Activated effector memory CD4-positive, alpha-beta T cell treated with Interleukin-2 at 50 U/mL for 16 hours (primary cell): ENCODE measurements at places on chromosomes 11 and 22.

GRCh38 chr22:50056214-50056972, 1.7 kb downstream of the TTLL8 start:
- DNase-seq, result no peak

GRCh38 chr11:77609234-77609633, 19.5 kb downstream of the AQP11 start:
- no peak for DNase-seq

DNA sequence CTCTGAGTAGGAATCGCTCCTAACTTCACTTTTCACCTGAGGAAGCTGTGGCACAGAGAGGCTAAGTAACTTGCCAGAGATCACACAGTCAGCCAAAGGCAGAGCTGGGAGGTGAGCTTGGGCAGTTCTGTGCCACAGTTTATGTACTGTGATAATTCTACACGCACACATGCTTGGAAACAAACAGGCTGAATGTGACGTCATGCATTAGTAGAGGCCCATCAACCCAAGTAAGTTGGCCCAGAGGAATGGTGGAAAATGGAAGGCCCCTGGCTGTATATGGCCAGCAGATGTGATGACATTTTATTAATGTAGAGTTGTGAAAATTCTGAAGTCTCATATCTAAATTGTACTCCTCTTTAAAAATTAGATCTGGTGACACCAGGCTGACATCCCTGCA, 394.0 kb downstream of the MIAT start:
- DNase-seq, result no peak

DNA sequence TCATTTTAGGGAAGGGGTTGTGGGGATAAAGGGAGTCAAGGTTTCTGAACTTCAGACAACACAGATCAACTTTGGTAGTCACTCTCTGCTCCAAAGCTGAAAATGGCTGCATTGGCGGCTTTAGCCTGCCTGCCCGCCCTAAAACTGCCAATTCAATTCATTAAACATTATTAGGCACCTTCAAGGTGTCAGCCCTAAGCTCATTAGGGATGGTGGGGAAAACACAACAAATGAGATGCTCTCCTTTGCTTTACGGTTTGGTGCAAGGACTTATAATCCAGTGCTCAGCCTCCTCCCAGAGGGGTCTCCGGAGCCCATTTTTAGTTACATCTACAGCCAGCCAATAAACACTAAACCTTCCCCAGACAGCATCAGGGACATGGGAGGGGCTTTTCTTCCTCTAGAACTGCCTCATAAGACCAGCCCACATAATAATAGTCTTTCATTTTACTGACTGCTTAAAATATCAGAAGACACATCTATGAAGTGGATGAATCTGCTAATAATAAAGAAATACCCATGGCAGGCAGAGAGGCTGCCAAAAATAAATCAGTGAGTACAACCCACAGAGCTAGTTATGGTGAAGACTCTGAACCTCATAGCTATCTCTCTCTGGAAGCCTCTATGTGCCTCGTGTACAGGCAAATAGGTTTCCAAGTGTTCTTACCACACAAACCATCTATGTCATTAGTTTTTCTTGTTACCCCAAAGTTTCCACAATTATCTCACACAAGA, 102.8 kb upstream of the NCAM1 start:
- no peak for DNase-seq

DNA sequence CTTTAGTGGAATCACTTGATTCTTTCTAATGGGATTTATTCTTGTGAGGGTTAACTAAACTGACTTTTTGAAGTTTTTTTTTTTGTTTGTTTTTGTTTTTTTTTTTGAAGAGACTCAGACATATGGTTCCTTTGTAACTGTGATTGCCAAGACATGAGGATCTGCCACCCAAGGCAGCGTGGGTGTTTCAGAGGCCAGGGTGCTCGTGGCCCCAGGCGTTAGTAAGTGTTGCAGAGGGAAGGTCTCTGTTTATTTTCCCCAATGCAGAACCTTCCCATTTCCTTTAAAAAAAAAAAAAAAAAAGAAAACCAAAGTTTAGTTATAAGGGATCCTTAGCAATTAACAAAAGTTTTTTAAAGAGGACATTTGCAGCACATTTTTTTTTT, 94.8 kb downstream of the CTTN start:
- DNase-seq, result no peak
